ENCODE measurements at places on chromosomes 6 and 20. TPM values are rescaled to one million over a fixed set of nuclear protein-coding genes. Genes with fewer than 3 reads are reported as not detected.

The NKX2-2 gene
- not detected for total RNA-seq

The EPPIN gene
- total RNA-seq: not detected

DNA sequence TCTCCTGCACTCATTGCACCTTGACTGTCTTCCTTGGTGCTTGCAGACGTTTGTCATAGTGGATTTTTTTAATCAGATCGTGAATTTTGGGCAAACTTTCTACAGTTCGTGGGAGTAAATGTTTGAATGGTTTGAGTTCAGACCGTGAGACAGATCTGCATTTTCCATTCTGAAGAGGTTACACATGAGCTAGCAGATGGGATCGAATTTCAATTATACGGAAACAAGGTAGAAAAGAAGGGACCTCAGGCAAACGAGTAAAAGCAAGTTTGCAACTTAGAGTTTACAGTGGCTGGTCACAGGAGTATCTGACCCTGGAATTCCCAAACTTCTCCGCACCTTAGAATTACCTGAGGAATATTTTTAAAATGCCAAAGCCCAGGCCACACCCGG is 17.2 kb upstream of the NCR2 start:
- H3K4me1 ChIP-seq: peaks cover 9% of the 10 kb centered on the region
- no peaks in the 10 kb centered on the region for H3K36me3 ChIP-seq
- DNase-seq: no peak
- no peak overlapping the region for H3K27ac ChIP-seq
- peaks cover 3% of the 10 kb centered on the region for H3K27me3 ChIP-seq

- H3K36me3 ChIP-seq: no peaks in the 10 kb centered on the region
- no peak overlapping the region for H3K4me3 ChIP-seq
- DNase-seq: no peak
- no peaks in the 10 kb centered on the region for H3K27me3 ChIP-seq
- H3K27ac ChIP-seq: no peak overlapping the region
Observed at GRCh38 chr20:64205611-64206026, 41.4 kb downstream of the MYT1 start.

DNA sequence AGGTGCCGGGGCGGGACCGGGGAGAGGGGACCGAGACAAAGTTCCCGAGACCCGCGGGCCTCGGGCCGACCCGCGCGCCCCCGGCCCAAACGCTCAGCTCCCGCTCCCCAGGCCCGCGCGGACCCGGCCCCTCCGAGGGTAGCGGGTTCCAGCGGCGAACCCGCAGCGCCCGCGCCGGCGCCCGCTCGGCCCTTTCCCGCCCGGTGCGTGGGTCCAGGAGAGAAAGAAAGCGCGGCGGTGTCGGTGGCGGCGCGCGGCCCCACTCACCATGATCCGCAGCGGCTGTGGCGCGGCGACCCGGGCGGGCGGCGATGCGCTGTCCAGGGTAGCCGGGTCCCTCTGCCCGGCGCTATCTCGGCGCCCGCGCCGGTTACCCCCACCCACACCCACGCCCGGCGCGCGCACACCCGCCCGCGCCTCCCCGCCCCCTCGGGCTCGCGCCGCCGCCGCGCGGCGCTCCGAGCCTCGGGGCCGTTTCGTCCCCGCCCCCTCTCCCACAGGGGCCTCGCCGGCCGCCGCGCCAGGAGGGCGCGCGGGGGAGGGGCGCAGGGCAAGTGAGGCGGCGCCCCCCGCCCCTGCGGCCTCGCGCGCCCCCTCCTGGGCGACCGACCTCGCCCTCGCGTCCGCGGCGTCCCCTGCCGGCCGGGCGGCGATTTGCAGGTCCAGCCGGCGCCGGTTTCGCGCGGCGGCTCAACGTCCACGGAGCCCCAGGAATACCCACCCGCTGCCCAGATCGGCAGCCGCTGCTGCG is at the start of gene ELOVL2:
TSS of gene ELOVL2 (minus strand) at position 345 of the 751 bp plus-strand sequence. CDS start at position 270, 75 bp downstream.
- no peak within 1 kb of the TSS for H3K27ac ChIP-seq
- DNase-seq: no peak
- H3K36me3 ChIP-seq: no peaks in the 10 kb centered on the region
- H3K4me3 ChIP-seq: no peak within 1 kb of the TSS
